CD4-positive, alpha-beta T cell treated with Interferon gamma for 1 hour (primary cell): ENCODE measurements at places on chromosomes 6 and 20.

DNA sequence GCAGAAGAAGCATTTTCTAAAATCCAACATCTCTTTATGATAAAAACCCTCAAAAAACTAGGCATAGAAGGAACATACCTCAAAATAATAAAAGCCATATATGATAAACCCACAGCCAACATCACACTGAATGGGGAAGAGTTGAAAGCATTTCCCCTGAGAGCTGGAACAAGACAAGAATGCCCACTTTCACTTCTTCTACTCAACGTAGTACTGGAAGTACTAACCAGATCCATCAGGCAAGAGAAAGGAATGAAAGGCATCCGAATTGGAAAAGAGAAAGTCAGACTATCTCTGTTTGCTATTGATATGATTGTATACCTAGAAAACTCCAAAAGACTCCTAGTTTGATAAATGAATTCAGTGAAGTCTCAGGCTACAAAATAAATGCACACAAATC, 7.9 kb upstream of the CDK19 start:
- no peak for DNase-seq

GRCh38 chr20:19851861-19852260, 93.8 kb downstream of the RIN2 start:
- no peak for DNase-seq

DNA sequence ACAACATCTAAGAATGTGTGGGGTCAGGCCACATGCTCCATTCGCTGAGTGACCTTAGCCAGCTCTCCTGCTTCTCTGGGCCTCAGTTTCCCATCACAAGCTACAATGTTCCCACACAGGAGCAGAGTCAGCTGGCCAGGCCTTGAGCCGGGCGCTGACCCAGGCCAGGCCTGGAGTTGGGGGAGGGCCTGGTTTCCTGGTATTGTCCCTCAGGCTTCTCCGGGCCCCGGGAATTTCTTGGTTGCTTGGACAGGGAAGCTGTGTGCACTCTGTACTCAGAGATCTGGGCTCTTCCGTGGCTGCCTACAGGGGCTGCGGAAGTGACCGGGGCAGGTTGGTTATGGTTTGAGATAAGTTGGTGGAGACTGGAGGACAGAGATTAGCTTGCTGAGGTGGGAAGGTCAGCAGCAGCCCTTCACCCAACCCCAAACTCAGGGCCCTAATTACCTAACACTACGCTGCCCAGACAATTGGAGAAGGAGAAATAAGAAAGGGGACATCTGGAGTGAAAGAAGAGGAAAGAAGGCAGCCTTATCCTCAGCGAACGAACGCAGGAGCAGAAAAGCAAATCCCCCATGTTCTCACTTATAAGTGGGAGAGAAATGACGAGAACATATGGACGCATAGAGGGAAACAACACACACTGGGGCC, 6.2 kb downstream of the TGM2 start:
- no peak for DNase-seq

DNA sequence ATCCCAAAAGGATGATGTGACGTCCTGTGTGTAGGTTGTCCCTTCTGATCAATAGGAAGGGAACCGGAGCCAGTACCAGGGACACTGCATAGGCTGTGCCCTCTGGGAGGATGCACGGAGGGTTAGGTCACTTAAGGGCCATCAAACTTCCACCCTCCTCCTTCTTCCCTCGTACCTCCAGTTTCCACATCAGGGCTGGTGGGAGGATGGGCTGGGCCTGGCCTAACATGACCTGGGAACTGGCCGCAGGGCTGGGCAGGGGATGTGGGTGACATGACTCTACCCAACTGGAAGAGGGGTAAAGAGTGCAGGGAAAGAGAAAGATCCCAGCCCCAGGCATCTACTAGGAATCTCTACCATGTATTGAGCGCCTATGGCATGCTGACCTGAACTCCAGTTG, 46.2 kb upstream of the MDGA1 start:
- no peak for DNase-seq

DNA sequence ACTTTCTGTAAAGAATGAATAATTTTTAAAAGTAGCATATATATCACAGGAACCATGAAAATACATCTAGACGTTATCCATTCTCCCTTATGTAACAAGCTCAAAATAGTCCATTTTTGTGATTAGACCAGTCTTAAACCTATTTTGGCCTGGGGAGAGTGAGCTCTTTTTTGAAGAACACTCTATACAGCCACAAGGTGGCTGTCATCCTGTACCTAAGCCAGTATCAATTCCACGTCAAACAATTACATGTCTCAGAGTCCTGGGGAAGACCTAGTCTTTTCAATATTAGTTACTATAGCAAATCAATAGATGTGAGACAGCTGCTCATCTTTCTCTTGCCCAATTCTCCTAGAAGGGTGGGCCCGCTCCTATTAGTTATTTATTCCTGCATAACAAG, 28.4 kb downstream of the FBXO5 start:
- DNase-seq, result no peak

DNA sequence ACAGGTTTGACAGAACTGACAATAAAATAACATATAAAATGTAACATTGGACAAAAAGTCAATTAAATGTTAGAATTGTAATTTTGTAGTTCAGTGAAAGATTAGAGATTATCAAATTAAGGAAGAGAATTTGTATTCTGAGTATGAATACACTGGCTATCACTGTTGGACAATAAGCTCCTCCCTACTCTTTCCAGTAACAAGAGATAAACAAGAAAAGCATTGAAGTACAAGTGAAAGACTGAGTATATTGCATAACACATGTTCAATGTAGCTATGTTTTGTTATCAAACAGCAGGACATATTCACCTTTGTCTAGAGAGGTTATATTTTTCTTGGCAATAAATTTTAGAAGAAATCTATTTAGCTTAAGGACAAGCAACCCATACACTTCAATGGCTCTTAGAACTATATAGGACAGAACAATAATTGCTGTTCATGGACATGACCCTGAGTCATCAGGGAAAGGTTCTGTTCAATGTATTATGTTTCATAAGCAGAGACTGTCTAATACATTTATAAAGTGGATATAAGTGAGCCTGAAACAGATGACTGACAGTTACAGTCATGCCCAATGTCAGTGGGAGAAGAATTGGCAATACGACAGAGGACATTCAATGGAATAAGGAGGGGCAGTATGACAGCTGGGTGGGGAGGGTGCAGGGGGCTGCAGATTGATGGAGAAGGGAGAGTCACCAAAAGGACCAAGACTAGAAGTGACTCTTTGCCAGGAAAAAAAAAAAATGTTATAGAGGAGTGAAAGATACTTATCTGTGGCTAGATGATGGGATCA, 520.4 kb downstream of the FRK start:
- DNase-seq, result no peak

DNA sequence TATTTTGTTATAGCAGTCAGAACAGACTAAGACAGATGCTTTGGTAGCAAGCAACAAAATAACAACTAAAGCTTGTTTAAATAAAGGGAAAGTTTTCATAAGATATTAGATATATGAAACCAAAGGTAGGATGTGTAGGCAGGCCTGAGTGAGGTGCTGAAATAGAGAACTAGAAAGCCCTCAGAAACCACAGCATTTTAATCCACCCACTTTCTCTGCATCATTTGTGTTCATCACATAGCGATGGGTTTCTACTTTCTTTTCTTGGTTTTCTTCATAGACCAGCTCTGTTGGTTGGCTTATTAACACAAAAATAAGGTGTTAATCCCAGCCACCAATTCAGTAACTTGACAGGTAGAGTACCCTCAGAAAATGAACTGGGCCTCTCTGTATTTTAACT, 58.6 kb downstream of the RPS12 start:
- DNase-seq, result no peak

DNA sequence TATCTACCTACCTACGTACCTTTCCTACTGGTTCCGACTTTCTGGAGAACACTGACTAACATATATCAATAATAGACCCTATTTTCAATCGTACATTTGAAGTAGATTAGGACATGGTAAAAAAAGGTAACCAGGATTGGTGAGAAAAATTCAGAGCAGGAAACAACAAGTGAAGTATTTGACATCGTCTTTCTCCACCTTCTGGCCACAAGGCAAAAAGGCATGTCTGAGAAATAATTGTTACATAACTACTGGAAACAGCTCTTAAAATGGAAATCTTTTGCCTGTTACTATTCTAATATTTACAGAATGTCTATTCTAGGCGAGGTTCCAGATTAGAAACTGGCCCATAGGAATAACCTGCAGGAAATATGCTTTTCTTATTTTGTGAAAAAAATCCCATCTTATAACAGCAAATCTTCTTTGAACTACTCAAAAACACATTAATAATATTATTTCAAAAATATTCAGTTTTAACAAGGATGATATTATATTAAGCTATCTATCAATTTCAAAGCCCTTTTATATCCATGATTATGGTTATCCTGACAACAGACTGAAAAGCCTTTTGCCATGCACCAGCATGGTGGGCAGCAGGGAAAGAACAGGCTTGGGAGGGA, 80.8 kb downstream of the RCAN2 start:
- peak; percentile 7 for DNase-seq

DNA sequence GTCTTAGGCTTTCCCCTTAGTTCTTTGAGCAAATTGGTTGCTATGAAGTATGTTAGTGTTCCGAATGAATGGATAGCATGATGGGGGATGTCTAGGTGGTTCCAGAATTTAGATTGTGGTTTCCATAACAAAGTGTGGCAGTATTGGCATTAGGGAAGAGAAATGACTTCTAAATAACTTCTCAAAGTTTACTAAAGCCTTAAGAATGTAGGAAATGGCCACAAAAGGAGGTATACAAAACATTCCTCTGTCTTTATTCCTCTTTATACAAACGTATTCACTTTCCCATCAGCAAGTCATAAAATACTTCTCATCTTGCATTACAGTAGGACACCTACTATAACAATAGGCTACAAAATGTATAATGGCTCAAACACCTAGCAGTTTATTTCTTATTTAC, 279.6 kb downstream of the ESR1 start:
- DNase-seq, result no peak

DNA sequence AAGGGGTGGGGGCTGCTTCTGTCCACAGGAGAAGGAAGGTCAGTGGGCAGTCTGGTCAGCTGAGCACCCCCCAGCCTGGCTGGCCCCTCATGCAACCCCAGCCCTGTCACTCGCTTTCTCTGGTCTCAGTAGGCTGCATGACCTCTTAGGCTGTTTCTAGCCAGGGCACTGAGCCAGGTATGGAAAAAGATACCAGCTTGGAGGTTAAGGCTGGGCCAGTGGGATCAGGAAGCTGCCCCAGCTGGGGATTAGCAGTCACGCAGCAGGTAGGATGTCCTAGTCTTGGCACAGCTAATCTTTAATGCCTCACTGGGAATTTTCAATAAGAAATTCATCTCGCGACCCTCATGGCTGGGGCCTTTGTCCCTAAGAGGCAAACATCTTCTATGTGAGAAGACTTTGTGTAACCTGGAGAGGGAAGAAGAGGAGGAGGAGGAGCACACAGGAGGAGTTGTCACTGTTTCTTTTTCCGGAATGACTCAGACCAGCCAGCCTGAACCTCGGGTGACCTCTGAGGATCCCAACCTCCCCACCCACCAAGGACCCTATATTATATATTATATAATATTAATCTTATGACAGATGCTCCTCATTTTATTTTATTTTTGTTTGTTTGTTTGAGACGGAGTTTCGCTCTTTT, 2.4 kb upstream of the BPIFA2 start:
- no peak for DNase-seq

DNA sequence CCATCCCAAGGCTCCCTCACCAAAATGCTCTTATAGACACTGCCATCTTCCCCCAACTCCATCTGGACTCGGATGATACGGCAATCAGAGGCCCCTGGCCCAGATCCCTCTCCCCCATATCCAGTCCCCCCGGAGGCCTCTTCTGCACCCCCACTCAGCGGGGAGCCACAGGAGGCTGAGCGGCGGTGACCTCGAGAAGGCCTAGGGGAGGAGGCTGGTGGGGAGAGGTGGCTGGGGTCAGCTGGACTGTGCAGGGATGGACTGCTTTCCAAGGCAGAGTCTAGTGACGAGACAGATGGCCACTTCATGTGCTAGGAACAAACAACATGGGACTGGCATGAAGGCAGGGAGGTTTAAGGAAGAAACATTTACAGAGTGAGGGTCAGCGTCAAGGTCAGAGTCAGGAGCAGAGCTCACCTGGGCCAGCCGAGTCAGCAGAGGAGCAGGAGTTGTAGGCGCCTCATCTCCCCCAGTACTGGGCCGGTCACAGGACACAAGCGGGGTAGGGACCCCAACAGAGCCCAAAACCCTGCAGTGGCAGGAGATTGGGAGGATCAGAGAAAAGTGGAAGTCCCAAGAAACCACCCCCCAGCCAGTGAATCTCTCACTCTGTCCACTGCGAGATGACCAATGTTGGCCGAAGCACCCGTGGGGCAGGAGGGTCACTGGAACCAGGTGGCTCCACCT, 3.7 kb downstream of the PFDN6 start:
- DNase-seq, result no peak

- no peak for DNase-seq
Measured at GRCh38 chr6:39091220-39091619, 23.8 kb downstream of the SAYSD1 start.

- no peak for DNase-seq
Measured at GRCh38 chr20:58448958-58449357, 59.9 kb downstream of the VAPB start.

GRCh38 chr6:39084506-39084905, 30.5 kb downstream of the SAYSD1 start:
- no peak for DNase-seq
